Right cardiac atrium (tissue), 5 donors: ENCODE measurements at places on chromosomes 12 and 14. TPM values are rescaled to one million over a fixed set of nuclear protein-coding genes. Genes with fewer than 3 reads are reported as not detected.
A peak's percentile ranks its signal among the peaks of the same experiment; 100 is the strongest.

DNA sequence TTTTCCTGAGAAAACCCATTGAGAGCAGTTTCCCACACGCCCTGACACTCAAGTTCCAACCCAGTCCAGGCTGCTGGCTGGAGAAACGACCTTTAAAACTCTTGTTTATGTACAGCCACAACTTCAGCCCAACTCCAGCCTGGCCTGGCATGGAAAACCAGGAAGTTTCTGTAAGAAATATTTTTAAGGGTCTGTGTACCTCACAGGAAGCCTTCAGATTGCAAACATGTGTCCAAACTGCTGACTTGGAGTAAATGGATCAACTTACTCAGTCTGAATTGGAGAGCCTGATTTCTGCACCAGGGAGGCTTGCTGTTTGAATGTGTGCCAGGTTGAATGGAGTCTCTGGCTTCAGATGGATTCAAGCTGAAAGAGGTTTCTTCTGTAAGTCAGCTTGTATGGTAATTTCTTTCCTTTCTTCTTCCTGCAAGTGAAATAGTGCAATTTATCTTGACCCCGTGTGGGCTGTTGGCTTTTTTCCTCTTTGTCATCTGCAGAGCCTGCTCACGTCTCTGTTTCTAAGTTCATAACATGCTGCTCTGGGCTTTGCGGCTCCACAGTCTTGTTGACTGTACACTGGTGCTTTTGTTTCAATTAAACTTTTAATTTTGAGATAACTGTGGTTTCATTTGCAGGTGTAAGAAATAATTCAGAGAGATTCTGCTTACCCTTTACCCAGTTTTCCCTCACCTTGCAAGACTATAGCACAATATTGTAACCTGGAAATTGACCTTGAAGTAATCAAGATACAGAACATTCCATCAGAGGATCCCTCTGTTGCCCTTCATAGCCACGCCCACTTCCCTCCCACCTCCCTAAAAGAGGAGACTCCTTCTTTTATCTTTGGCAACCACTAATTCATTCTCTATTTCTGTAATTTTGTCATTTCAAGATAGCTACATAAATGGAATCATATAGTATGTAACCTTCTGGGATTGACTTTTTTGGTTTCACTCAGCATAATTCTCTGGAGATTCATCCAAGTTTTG lies 109.7 kb upstream of the PRMT8 start:
- no peak for DNase-seq

DNA sequence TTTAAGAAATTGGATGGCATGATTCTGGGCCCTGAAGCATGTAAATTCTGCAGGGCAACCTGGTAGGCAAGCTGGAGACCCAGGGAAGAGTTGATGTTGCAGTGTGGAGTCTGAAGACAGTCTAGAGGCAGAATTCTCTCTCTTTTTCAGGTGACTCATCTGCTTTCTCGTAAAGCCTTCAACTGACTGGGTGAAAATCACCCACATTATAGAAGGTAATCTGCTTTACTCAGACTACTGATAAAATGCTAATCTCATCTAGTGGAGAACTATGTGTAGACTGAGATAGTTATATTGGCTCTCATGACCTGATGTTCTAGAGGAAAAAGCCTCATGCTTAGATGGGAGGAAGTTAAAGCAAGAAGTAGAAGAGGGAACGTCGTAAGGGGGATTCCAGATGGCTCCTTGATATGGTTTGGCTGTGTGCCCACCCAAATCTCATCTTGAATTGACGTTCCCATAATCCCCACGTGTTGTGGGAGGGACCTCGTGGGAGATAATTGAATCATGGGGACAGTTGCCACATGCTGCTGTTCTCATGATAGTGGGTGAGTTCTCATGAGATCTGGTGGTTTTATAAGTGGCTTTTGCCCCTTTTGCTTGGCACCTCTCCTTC lies 723.8 kb downstream of the BCL11B start:
- no peak for DNase-seq

MIP gene
- 0.25 TPM for total RNA-seq

DNA sequence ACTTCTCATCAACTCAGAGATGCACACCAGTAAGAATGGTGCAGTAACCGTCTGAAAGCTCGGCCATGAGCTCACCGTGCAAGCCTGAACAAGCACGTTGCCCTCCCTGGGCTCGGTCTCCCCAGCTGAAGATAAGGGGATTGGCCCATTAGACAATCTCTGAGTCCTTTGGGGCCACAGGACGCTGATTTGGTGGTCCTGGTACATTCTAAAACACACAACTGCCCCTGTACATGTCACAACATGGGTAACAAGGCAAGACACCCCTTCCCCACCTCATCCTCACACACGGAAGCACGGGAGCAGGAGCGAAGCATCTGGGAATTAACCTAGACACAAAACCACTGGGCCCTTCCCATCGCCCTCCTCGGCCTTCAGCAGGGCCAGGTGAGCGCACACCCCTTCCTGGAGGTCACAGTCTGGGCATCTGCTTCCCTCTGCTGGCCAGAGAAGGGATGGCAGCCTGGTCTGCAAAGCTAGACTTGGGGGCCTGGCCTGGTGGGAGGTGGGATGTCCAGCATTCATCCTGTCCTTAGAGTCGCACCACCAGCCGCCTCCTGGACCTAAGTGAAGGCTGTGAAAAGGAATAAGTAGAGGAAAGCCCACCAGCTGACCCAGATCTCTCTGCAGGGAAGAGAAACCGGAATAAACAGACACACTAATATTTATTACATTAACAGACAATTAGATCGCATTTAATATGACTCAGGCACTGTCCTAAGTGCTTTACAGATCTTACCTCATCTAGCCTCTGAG lies 18.9 kb upstream of the SMUG1 start:
- DNase-seq: peak; percentile 86

PDZRN4 gene
- 0.74 TPM for total RNA-seq

DNA sequence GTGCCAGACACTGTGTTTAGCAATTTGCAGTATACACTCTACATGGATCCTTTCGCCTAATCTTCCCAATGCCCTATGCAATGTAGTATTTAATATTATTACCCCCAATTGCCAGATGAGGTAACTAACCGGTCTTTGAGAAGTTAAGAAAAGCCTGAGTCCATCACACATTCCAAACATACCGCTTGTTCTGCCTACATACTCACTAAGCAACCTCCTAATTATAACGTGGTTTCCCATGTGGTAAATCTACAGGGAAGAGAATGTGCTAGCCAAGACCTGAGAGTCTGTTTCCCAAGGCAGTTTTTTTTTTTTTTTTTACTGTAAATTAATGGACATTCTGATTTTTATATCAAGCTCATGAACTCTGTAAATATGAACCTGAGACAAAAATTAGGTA lies 37.2 kb downstream of the ATP2B1 start:
- DNase-seq: no peak

DNA sequence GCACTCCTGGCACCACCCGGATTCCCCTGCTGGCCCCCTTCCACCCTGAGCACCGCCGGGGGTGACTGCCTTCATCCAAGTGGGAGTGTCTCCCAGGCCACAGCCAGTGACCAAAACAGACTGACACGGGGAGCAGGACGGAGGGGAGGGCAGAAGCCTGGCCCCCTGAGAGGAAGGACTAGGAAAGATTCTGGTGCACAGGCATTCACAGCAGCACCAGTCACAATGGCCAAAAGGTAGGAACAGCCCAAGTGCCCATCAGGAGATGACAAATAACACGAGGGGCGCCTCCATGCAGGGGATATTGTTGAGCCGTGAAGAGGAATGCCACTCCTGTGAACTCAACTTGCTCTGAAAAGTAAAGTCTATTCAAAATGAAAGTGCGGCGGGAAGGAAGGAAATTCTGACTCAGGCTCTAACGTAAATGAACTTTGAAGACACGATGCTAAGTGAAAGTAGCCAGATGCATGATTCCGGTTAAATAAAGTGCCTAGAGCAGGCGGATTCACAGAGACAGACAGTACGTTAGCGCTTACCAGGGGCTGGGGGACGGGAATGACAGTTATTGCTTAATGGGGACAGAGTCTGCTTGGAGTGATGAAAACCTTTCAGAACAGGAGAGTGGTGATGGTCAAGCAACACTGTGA lies 146.1 kb upstream of the NCOR2 start:
- no peak for DNase-seq
